ENCODE measurements at places on chromosomes 7 and 10.
A peak's percentile ranks its signal among the peaks of the same experiment; 100 is the strongest.

- DNase-seq = no peak
These were observed 62.7 kb downstream of the VTI1A start for GRCh38 chr10:112509558-112510291.

GRCh38 chr7:41943094-41943577, 240.2 kb upstream of the INHBA start:
- DNase-seq = peak; percentile 27

GRCh38 chr10:85047170-85047834, 718.9 kb downstream of the CCSER2 start:
- DNase-seq = no peak

DNA sequence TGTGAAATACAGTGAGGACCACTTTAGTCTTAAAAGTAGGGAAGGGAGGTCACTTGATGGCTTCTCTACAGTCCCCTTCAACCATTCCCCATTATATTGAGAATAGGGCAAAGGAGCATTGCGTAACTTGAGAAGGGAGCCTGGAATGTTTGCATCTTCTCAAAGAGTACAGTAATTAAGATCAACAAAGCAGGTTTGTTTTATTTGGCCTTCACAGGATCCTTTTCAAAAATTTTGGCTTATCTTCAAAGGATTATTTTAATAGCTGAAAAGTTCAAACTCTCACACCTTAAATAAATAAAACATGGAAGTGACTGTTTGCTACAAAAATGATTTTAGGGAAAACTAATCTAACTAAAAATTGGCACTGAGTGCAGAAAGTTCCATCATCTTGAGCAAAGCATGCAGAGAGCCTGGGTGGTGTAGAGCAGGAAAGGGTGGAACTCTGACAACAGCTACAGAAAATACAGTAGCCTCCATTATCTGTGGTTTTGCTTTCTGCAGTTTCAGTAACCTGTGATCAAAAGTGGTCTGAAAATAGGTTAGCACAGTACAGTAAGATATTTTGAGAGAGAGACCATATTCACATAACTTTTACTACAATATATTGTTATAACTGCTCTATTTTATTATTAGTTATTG, 214.0 kb downstream of the MDFIC start:
- DNase-seq = no peak

DNA sequence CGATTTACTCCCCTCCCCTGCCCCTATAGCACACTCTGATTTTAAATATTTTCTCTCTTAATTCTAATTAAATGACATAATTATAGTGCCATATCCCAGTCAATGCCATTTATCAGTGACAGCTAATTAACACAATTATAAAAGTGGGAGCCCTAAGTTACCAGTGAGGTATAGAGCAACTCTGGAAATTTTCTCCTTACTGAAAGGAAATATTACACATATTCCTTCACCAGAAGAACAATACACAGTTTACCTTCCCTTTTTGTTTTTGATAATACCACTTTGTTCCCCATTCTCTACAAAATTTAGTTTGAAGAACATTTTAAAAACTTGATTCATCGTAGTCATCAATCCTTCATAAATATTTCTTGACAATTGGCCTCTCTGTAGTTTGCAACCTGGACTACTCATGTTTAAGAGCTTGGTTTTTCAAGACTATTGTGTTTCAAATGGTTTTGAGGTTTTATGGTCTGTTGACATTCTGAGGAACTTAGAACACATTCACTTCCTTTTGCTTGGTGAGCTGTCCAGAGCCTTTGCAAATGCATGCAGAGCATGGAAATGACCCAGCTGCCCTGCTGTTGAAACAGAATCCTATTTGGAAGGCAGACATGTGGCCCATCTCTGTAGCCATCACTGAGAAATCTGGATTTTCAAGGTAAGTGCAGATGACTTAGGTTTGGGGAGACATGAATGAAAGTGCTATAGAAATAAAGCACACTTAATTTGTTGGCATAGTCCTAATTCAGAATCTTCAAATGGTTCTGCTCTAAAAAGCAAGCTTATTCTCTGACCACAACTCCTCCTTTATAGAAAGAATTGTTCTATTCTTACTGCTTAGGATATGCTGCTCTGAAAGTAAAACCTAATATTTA, at the start of gene GPR141:
GPR141 (plus strand) TSS at position 521 of the 875 bp plus-strand sequence. CDS start 56,628 bp downstream, outside the sequence.
- DNase-seq = no peak

DNA sequence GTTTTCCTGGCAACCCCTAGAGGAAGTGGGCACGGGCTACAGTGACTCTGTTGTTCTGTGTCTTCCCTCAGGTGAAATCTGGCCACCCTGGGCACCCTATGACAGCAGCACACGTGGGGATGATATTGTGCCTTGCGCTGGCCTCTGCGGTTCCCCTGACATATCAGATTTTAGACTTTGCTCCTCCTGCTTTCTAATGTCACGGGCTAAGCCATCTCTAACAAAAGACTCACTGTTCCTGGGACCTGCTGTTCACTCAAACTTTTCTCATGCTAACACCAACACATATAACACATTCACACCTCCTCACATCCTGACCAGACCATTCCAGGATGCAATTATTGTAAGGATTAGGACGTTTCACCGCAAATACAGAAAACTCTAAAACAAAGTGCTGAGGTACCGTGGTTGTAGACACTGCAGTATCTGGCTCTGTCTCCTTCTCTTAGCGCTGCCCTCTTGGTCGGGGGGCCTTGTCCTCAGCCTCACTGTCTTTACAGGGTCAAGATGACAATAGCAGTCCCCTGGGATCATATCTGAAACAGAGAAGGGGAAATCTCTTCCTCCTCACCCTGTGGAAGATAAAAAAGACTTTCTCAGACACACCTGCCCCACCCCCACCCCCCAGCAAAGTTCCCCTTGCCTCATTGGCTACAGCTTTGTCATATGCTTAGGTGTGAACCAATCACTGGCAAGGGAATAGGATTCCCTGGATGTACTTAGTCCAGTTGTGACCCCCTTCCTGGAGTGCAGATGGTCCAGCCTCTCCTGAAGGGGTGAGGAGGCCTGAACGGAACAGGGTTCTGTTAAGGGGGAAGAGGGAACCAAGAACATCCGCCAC, 14.1 kb downstream of the CHN2 start:
- no peak for DNase-seq

GRCh38 chr10:19048891-19049290, 290 bp downstream of the MALRD1 start:
- no peak for DNase-seq

DNA sequence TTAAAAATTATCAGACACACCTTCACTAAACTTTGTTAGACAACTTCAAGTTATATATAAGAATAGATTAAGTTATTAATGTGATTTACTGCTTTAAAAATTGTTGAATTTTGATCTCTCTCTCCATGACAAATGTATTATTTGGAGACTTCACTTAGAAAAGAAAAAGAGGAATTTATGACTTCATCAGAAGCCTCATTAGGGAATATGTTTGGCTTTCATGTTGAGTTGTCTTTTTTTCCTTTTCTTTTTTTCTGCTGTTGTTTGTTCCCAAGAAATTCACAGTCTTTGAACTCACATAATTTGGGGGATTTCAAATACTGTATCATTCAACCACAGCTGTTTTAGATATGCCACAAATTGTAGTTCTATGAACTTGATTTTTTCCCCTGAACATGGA, 149.5 kb downstream of the PPP1R9A start:
- no peak for DNase-seq

DNA sequence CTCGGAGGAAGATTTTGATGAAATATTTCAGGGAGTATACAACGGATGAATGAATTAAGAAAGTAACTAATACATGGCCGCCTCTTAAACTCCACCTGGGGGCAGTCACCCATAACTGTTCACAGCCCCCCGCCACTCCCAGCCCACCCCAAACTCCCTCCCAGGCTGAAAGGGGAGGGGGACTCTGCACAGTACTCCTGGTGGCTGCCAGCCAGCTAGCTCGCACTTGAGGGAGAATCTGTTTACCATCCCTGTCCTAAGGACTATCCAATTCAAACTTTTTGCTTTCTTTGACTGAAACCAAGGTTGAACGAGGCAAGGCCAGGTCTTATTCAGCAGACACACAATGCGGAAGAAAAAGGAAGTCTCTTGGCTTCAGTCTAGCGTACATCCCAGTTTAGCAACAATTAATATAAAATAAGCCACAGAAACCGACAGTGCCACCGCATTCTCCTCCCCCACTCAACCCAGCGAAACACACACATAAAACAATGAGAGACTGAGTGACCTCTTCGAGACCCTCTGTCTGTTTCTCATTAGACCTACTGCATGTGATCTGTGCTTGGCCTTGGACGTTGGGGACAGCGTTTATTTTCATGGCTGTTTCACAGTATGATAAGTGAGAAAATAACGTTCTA, 219.5 kb downstream of the GLI3 start:
- DNase-seq = no peak

DNA sequence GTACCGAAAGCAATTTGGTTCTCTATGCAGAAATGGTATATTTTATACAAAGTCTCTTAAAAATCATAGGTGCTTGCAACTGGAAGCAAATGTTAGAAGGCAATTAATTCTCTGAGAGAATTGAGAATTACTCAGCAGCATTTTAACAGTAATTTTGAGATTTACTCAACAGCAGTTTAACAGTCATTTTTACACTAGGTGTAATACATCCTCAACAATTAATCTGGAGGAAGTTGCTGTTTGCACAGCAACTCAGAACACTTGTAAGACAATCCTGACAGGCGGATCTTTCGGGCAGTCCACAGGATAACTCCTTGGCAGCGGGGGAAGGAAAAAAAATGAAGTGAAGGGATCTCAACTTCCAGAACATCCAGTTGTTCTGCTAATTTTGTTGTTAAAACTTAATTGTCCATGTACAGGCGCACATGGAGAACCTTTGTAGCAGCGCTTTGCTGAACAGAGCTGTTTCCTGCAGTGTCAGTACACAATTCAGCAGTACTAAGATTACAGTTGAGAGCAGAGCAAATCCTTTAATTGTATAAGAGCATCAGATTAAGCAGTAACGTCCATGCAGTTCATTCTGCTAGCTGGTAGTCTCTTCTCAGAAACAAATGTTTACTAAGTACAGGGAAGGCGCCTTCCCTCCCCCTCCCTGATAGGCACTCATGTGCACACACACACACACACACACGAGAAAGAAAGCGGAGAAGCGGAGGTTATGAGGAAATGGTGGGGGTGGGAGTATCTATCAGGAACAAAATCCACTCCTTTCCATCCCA, 43.8 kb downstream of the ENO4 start:
- DNase-seq = no peak

- no peak for DNase-seq
These were observed 98.6 kb downstream of the NKX6-2 start for GRCh38 chr10:132687181-132687892.

DNA sequence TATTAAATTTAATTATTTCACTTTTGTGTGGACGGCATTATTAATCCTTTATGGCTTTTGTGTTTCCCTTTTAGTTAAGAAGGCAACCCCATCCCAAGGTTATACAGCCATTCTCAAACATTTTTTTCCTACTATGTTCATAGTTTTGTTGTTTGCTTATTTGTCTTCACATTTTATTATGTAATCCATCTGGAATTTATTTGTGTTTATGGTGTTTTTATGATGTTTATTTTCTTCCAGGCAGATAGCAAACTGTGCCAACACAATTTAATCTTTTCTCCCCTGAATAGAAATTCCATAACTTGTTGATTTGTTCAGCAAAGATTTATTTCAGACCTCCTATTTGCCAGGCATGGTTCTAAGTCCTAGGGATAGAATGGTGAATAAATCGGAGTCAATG, 42.9 kb downstream of the RAB18 start:
- no peak for DNase-seq

DNA sequence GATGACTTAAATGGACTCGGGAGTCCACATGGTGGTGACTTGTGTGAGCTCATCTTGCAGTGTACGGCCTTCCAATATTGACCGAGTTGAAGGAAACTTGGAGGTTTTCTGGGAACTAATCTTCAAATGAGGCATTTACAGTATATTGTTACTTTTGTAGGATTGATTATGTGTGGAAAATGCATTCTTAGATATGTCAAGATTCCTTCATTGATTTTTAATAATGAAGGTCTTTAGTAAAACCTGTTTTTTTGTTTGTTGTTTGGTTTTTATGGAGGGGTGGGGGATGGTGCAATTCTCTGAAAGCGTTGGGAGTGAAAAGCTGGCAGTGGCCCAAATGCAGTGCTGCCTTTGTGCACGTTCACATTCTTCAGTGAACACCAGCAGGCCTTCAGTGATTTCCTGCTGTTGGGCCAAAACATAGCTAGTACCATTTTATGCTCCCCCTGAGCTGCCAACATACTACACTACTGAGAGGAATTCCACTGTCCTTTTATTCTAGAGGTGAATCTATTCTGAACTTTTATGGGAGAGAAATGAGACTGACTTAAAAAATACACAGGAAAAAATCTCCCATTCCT, 50.4 kb downstream of the CCNY start:
- no peak for DNase-seq

DNA sequence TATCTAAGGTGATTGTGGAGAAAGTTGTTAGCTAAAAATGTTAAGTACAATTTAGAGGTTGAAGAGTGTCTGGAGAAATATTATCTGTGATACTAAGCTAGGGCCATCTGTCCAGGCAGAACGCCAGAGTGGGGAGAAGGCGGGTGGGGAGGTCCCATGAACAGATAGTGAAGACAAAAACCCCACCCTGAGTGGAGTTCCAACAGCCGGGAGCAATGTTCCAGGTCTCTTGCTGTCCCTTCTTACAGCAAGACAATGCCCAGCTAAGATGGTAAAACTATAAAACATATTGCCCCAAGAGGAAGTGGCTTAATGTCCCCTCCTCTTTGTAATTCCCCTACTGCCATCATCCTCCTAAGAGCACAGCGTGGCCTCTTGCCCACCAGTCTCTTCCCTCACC, 10.4 kb upstream of the IL15RA start:
- no peak for DNase-seq

DNA sequence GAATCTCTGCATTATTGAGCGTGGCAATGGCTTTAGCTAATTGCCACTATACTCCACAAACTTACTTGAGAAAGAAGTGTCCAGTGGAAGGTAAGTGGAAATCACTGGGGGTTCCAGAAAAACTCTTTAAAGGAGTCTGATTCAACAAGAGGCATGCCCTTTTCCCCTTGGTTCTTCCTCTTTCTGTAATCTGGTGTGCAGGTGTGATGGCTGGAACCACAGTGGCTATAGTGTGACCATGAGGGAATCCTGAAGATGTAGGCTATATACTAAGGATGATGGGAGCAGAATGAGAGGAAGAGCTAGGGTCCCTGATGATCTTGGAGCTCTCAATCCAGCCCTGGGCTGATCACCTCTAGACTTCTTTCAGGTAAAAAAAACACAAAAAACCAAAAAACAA, 2.0 kb upstream of the CLEC2L start:
- DNase-seq = no peak

DNA sequence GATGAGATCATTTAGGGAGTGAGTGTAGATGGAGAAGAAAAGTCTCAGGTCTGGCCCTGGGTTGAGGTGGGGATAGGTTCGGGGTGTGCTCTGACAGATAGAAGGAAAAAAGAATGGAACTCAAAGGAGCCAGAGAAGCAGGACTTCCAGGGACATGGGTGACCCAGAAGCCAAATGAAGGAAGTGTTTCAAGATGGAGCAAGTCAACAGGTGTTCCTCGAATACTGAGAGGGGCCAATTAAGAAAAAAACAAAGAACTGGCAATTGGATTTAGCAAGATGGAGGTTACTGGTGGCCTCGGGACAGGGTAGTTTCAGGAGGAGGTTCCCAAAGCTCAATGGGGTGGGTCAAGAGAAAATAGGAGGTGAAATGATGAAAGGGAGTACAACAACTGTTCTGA, 40.3 kb downstream of the DENND2A start:
- DNase-seq = no peak

- no peak for DNase-seq
These were observed 151.4 kb upstream of the FERD3L start for GRCh38 chr7:19296617-19297016.

Data from foreskin keratinocyte (primary cell).